NCI-H748 treated with DMSO at 0.1 percent for 48 hours (cell line): ENCODE measurements at places on chromosomes 3 and 15.

DNA sequence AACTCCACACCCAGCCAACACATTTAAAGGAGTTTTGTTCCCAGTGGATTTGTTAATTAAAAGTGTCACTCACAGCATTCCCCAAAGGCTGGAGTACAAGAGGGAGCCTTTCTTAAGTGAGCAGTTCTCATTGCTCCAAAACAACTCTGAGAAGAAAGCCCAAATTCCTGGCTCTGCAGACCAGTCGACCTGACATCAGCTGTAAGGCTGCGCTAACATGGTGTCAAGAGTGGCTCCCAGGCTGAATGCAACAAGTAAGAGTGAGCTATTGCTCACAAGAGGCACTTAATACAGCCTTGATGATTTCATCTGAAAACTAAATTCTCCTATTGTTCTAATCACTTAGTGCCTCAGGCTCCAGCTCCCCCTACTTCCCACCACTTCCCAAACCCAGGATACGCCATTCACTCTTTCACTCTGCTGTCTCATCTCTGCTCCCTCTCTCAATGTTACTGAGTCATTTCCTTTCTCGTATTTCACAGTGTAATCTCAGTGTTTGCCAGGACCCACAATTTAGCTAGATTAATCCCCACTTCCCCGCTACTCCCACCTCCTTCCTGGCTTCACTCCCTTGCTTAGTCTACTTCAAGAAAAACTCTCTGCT is 81.8 kb downstream of the WWTR1 start:
- DNase-seq = no peak

- no peak for DNase-seq
These were observed 27.2 kb upstream of the GLCE start for GRCh38 chr15:69132977-69133861.

GRCh38 chr15:84772467-84772866 is 24.1 kb downstream of the ZNF592 start:
- DNase-seq = no peak

- DNase-seq = no peak
These were observed 52.7 kb downstream of the NFKBIZ start for GRCh38 chr3:101902041-101902440.

DNA sequence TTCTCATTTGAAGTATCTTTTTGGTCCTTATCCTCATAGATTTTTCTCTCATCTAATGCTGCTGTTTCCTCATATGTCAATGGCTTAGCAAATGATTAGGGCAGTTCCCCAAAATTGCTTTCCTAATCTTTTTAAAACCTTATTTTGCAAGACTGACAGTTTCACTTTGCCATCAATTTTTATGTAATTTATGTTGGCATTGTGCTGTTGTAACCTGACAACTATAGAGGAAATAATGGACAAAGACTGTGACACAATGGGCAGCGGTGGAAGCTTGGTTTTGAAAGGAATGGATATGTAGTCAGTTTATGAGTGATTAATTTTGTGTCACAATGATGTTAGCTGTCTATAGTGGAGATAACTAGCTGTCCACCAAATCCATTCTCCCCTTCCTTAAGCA is 10.6 kb upstream of the SH3BP5 start:
- DNase-seq = no peak

GRCh38 chr15:89442671-89443307 is 53.6 kb downstream of the RHCG start:
- DNase-seq = peak; percentile 8

DNA sequence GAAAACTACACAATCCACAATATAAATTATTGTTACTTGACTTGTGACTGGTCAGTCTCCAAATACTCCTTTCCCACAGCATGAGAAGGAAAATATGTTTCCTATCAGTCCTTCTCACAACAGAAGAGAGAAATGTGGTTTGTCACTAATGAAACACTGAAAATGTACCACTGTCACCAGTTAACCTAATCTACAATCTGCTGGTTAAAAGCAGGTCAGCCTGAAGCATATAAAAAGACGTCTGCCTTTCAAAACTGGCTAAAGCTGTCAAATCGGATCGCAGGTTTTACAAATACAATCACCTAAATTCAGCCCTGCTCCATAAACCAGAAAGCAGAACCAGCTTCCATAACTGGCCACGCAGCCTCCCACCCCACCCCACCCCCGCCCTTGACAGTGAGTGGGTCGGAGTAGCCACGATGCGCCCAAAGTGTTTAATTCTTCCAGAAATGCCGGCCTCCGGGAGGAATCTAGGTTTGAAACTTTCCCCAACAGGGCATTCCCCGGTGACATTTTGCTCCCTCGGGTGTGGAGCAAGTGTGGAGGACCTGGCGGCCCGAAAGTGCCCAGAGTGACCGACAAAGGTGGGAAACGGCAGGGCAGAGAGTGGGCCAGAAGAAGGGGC is 682 bp downstream of the ETFA start:
- no peak for DNase-seq

GRCh38 chr3:136836511-136837156 is 17.7 kb downstream of the SLC35G2 start:
- DNase-seq = no peak

DNA sequence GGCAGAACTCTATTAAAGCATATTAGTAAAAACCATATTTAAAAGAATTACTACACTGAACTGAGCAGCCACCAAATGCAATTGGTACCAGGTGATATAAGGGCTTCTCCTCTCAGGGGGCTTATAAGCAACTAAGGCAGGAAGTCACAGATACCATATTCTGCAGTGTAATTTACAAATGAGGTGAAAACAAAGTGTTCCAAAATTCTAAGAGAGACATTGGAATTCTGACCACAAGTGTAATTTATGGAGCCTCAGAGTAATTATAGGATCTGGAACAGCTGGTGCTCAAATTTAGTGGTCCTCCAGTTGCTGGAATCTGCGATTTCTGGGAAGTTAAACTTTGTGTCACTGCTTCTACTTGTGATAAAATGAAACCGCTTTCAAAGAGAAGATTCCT is 3.1 kb upstream of the NR1I2 start:
- no peak for DNase-seq

GRCh38 chr3:127791221-127791913 is 30.9 kb downstream of the MGLL start:
- DNase-seq = no peak

DNA sequence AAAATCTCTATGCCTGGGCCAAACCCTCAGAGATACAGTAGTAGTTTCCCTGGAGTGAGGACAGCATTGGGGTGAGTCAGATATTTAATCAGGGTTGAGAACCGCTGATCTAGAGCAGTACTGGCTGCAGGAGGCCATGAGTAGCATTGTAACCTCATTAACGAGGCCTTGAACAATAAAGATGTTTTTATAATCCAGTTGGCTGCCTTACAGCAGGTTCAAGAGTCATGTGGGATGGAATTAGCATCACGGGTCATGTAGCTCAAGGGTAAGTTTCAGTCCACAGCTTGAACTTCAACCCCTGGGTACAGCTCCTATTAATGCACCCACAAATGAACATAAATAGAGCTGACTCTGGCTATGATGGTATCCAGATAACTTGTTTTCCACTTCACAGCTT is 5.1 kb downstream of the HPS3 start:
- DNase-seq = no peak

GRCh38 chr3:119555309-119555735 is 4.1 kb downstream of the CD80 start:
- DNase-seq = no peak

GRCh38 chr3:184354121-184354728 is 7.2 kb downstream of the CLCN2 start:
- DNase-seq = no peak

DNA sequence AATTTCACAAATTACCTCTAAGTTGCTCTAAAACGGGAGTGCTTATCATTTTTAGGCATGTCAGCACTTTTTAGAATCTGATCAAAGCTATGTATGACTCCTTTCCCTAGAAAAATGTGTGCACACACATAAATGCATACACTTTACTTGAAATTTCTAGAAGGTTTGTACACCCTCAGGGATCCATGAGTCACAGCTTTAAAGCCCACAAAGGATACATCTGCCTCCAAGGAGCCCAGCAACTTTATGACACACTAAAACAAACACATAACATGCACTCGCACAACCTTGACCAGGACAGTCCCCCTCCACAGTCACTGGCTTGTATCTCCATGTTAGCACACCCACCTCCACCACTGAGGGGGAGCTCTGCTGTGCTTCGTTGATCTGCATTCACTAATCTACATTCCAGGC is 722.0 kb upstream of the CFAP20DC start:
- DNase-seq = no peak

DNA sequence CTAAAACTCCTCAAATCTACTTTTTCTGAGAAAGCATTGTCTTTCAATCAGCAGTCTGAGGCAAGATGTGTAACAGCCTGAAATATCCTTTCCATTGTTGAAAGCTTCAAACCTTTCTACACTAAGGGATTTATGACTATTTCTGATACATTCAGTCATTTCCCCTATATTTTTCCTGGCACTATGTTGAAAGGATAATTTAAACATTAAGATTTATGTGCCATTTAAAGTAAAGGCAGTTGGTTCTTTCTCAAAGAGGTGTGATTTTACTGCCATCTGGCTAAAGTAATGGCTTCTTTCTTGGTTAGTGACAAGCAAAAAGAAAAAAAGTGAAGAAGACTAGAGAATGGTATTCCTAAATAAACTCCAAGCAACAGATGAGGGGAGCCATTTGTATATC is 249.6 kb upstream of the COL8A1 start:
- DNase-seq = no peak

GRCh38 chr3:133987948-133988484 is 41.7 kb downstream of the SLCO2A1 start:
- no peak for DNase-seq

DNA sequence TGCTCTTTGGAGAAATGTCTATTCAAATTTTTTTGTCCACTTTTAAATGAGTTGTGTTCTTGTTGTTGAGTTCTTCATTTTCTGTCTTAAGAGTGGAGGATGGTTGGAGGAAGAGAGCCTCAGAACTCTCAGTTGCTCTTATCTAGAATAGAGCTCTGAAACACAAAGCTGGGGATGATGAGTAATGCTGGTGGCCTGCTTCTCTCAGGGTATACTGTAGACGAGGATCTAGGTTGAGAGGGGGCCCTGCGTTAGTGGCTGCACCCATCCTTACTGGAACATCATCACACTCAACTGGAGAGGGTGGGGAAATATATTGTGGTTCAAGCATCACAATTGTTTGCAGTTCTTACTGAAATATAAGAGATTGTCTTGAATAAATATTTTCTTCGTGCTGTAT is 1.8 kb downstream of the SPTSSB start:
- DNase-seq = no peak

- DNase-seq = no peak
These were observed 67.1 kb downstream of the CEMIP start for GRCh38 chr15:80846031-80846815.

DNA sequence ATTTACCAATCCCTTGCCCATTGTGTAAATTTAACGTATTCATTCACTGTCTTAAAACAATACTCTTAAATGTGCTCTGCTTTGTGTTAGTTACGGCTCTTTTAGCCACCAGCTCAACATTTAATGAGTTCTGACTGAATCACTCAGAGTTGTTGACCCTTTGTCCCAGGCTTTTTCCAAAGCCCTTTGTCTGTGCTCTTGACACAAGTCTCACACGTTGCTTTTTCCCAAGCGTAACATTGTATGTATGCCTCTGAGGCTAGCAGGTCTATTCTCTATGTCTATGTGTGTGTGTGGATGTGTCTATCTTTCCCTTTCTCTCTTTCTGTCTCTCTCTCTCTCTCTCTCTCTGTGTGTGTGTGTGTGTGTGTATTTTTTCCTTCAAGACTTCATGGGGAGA is 435.4 kb upstream of the GOLIM4 start:
- no peak for DNase-seq

DNA sequence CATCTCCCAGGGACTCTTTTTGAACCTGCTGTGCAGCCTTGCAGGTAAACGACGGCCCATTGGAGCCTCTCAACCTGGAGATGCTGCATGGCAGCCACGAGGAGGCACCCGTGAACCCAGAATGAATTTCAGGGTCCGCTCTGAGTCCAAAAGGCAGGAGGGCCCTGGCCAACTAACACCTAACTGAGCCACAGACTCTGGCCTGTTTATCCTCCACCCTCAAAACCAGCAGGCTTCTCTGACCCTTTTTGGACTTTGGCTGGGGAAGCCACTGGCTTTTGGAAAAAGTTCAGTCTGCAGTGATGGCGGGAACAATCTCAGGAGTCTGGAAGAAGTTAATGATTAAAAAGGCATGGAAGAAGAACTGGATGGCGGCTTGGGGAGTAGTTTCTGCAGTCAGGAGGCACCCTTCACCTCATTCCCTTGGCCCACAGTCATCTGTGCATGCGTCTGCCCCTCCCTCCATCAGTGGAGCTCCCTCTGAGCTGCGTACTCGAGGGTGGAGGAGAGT is 4.1 kb downstream of the PXYLP1 start:
- DNase-seq = no peak

GRCh38 chr3:172622156-172622555 is 88.7 kb downstream of the NCEH1 start:
- DNase-seq = peak; percentile 1

DNA sequence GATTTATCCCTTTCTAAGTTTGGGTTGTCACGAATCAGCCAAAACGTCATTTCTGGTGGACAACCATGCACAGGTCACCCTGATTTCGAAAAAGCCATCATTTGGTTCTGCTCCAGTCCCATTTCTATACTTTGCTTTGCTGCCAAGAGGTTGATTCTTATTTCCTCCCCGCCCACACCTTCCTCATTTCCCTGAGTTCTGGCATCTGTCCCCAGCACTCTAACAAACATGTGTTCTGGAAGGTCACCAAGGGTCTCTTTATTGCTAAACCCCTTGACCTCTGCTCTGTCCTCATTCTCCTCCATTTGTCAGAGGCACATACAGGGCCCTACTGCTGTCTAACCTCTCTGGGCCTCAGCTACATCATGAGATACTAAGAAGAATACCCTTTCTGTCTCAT is 36.4 kb upstream of the PTPRG start:
- DNase-seq = no peak

GRCh38 chr3:5181469-5182141 is 5.9 kb upstream of the EDEM1 start:
- no peak for DNase-seq
